ENCODE measurements at places on chromosomes 1 and 21. TPM values are rescaled to one million over a fixed set of nuclear protein-coding genes. Genes with fewer than 3 reads are reported as not detected.

- peak; percentile 35 for DNase-seq
Measured at GRCh38 chr1:232382671-232383070, 247.3 kb downstream of the SIPA1L2 start.

DNA sequence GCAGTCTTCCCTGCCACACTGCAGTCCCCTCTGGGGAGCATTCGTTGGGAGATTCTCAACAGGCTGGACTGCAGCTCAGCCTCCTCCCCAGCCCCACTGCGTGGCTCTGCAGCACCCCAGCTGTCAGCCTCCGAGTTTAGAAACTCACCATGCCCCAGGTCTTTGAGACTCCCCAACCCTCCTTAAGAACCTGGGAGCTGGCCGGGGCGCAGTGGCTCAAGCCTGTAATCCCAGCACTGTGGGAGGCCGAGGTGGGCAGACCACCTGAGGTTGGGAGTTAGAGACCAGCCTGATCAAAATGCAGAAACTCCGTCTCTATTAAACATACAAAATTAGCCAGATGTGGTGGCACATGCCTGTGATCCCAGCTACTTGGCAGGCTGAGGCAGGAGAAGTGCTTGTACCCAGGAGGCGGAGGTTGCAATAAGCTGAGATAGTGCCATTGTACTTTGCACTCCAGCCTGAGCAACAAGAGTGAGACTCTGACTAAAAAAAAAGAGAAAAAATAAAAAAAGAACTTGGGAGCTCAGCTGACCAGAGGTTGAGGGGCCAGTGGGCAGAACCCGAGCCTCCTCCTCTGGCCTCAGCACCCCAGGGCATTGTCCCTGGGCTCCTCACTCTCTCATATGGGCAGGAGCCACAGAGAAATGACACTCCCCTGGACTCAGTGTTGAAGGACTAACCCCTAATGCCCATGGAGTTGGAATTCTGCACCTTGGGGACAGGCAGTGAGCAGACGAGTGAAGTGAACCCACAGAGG is 5.6 kb downstream of the OLIG2 start:
- DNase-seq = no peak

DNA sequence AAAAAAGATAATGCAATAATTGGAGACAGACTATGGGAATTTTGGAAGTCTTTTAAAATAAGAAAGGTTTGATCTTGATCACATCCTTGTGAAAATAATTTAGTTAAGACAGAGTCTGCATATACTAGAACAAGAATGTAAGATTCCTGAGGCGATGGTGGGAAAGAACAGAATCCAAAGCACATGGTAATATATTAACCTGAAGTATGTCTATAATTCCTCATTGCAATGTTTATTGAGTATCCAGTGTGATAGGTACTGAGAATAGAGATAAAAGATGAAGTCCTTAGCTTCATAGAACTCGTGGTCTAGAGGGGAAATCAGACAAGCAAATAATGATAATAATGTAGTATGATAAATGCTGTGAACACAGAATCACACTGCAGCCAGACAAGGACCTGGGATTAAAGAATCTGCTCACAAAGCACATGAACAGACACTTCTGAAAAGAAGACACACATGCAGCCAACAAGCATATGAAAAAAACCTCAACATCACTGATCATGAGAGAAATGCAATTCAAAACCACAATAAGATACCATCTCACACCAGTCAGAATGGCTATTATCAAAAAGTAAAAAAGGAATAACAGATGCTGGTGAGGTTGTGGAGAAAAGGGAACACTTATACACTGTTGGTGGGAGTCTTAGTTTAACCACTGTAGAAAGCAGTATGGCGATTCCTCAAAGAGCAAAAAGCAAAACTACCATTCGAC is 6.9 kb upstream of the ANGPTL3 start:
- peak; percentile 1 for DNase-seq

DNA sequence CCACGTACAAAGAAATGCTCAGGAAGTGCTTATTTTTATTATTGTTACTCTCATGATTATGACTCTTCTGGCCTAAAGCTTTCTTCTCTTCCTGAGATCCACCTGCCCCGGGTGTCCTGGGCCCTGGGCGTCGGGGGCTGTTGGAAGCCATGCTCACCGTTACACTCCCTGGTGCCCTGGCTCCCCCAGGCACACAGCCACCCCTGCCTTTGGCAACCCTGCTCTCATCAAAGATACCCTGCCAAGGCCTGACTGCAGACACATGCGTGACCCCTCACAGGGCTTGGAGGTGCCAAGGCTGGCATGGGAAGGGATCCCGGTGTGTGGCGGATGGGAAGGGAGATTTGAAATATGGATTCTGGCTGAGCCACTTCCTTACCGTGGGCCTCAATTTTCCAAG is 3.3 kb upstream of the KISS1 start:
- no peak for DNase-seq

DNA sequence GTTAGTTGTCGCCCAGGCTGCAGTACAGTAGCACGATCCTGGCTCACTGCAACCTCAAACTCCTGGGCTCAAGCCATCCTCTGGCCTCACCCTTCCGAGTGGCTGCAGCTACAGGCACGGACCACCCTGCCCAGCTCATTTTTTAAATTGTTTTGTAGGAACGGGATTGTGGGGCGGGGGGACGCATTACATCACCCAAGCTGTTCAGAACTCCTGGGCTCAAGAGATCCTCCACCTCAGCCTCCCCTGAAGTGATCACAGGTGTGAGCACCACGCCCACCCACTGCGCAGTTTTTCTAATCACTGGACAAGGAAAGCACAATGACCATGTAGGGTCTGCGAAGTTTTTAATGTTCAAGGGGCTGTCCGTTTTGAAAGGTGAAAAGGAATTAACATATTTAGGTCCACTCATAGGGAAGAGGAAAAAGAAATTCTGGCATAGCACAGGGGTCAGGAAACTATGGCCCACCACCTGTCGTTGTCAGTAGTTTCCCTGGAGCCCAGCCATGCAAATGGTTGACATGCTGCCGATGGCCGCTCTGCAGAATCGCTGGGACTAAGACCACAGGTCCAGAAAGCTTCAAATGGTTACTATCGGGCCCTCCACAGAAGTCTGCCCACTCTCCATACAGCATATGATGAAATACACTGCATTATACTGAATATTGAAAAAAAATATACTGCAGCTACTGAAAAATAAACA is 26.0 kb downstream of the SETD4 start:
- DNase-seq = peak; percentile 72

DNA sequence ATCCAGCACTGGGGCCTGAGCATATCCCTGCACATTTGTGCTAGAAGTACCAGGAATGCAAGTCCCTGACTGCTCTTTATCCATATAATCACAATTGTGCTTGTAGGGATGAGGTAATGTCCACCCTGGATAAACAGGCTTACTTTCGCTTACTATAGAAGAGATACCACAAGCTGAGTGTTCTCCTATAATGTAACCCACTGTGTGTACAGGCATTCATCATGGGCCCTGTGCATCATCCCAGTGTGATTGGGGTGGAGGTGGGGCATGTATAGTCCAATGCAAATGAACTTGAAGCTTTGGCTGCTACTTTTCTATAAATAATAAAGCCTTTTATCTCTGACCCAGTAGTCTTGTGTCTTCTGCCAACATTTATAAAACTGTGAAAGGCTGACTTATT is 69.3 kb downstream of the MAN1A2 start:
- DNase-seq = no peak

GRCh38 chr1:58585166-58585565 is 8.1 kb upstream of the TACSTD2 start:
- peak; percentile 54 for DNase-seq

DNA sequence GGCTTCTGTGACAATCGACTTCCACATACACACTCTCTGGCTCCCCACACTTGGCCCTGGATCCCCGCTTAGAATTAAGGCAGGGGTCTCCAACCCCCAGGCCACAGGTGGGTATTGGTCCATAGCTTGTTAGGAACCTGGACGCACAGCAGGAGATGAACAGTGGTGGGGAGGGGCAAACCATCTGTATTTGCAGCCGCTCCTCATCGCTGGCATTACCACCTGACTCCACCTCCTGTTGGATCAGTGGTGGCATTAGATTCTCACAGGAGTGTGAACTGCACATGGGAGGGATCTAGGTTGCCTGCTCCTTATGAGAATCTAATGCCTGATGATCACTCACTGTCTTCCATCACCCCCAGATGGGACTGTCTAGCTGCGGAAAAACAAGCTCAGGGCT is 16.0 kb downstream of the TRIM62 start:
- DNase-seq = no peak

GRCh38 chr1:80933346-80933745 is 867.4 kb upstream of the ADGRL2 start:
- no peak for DNase-seq

- DNase-seq = no peak
Measured at GRCh38 chr1:220921971-220922635, 42.9 kb downstream of the HLX start.

GRCh38 chr1:36389999-36390398 is 4.3 kb upstream of the STK40 start:
- no peak for DNase-seq

- no peak for DNase-seq
Measured at GRCh38 chr21:44576025-44576420, 2.5 kb downstream of the KRTAP10-4 start.

DNA sequence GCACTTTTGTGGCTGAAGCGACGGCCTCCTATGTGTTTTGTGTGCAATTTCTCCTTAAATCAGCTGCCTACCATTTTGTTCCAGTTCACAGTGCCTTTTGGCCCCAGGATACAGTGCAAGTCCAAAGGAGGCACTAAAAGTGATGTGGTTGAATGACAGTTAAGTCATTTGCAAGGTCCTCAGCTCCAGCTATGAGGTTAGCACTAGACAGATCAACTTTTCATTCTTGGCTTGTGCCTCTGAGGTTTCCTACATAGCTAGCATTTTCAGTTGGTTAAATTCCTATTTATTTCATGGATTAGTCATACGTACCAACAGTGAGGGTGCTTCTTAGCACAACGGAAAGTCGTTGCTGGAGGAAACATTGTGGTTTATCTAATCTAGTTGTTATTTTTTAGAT is 59.3 kb upstream of the NTPCR start:
- DNase-seq = peak; percentile 91

DNA sequence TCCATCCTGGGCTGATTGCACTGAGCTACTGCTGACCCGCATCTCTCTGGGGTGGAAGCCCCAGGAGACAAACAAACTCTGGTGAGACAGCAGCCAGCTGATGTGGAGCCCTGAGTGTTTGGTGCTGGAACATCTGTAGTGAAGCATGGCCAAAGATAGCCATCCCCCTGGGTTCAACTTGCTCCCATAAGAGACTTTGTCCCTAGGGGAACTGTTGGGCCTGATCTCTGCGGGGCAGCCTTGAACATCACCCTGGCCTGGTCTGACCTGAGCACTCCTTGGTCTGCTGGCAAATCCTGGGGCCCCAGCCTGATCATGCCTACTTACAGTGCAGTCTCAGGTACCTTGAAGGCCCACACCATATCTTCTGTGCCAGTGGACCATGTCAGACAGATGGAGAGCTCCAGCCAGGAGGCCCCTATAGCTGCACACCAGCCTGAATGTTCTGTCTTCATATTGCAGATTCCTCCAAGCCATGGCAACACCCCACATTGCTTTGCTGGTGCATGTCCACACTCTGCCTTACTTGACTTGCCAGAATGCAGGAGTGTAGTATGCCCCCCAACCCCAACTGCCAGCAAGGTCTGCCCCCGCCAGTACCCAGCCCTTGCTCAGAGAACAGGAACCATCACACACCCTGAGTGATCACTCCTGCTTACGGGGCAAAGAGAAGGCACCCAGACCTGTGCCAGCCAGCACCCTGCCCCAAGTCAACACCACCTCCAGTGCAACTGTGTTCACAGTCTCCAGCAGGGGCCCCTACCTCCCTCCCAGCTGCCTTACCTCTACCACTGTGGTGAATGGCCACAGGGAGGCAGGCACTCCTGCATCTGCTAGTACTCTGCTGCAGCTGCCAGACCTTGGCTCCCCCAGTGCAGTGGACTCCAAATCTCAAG is 690.5 kb upstream of the NR5A2 start:
- no peak for DNase-seq

Gene IVL
- total RNA-seq = not detected

Gene AMY1B
- total RNA-seq = not detected

Gene KRTAP12-4
- total RNA-seq = not detected

Gene GBP7
- not detected for total RNA-seq

Gene LCE1D
- not detected for total RNA-seq

Gene ASTN1
- total RNA-seq = not detected

Gene FCRL1
- total RNA-seq = not detected

Measured in myocyte (in vitro differentiated cells).